ENCODE measurements at places on chromosomes 2 and 18.

DNA sequence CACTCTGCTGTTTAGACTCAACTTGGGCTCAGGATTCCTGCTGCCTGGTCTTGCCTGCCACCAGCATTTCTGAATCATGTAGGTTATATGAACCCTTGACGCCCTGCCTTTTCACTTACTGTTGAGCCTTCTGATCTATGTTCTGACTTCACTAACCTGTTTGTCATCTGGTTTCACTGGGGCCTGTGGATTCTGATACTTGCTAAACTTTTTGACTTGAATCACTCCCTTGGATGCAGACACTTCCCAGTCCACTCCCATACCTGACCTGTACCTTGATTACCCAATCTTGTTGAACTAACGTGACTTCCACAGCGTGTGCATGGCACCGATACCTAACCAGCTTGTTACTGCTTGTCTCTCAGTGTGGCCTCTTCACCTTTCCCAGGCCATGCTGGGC is 35.6 kb upstream of the SPAG16 start:
- DNase-seq: no peak

GRCh38 chr18:48948112-48949049 is 2.4 kb downstream of the SMAD7 start:
- peak; percentile 71 for DNase-seq

- DNase-seq: no peak
Observed at GRCh38 chr2:88199912-88200682, 30.0 kb downstream of the THNSL2 start.

GRCh38 chr2:37378411-37378810 is 34.0 kb downstream of the QPCT start:
- DNase-seq: no peak

- DNase-seq: no peak
Observed at GRCh38 chr18:50822756-50823155, 2.9 kb upstream of the MRO start.

GRCh38 chr18:13570216-13570615 is 156.1 kb downstream of the FAM210A start:
- no peak for DNase-seq

DNA sequence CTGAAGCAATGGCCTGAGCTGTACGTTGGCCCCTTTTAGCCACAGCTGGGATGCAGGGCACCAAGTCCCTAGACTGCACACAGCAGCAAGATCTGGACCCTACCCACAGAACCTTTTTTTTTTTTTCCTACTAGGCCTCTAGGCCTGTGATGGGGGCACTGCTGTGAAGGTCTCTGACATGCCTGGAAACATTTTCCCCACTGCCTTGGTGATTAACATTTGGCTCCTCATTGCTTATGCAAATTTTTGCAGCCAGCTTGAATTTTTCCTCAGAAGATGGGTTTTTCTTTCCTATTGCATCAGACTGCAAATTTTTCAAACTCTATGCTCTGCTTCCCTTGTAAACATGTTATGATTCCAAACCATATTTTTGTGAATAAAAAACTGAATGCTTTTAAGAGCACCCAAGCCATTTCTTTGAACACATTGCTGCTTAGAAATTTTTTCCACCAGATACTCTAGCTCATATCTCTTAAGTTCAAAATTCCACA is 33.5 kb downstream of the PDE1A start:
- no peak for DNase-seq

- no peak for DNase-seq
Observed at GRCh38 chr2:241197947-241198346, 9.5 kb downstream of the ANO7 start.

Measured in left lobe of liver (tissue), 2 donors.